COR-L47 (cell line): ENCODE measurements at places on chromosomes 2 and 18.
A peak's percentile ranks its signal among the peaks of the same experiment; 100 is the strongest.

DNA sequence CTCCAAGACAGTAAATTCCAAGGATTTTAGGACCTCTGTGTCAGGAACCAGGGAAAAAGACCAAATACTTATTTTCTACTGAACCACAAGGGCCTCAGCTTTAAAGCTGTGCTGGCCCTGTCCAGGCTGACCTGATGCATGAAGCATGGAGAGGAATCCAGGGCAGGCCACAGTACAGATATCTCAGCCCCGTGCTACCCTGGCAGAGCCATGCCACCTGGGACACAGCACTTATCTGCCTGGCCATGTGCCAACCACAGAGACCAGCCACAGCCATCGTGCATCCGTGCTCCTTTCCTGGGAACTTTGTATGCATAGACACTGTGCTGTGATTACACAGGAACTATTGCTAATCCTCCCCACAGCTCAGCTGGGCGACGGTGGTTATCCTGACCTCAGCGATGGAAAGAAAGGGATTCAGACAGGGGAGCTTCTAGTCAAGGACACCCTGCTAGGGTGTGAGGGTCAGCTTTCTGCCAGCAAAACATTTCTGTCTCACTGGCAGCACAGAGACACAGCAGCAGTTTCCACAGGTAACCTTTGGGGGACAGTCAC lies 687.4 kb upstream of the ID2 start:
- peak; percentile 67 for DNase-seq

GRCh38 chr18:67511840-67512239 lies 4.7 kb downstream of the DSEL start:
- DNase-seq = no peak

DNA sequence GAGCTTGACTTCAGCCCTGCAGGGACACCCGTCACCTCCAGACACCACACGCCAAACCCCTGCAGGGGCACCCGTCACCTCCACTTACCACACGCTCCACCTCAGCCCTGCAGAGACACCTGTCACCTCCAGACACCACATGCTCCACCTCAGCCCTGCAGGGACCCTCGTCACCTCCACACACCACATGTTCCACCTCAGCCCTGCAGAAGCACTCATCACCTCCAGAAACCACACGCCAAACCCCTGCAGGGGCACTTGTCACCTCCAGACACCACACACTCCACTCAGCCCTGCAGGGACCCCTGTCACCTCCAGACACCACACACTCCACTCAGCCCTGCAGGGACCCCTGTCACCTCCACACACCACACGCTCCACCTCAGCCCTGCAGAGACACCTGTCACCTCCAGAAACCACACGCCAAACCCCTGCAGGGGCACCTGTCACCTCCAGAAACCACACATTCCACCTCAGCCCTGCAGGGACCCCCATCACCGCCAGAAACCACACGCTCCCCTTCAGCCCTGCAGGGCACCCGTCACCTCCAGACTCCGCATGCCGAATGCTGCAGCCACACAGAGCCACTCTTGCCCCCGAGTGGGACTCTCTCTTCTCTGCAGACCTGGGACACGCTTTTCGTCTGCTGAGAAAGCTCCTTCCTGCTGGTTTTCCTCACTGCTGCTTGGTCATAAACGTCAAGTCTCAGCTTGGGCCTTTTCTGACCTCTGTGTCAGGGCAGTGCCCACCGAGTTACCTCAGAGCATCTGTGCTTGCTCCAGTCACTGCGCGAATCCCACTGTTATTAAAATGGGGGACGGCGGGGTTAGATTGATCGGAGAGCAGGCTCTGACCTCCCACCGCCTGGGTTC lies 77.5 kb upstream of the SALL3 start:
- no peak for DNase-seq

DNA sequence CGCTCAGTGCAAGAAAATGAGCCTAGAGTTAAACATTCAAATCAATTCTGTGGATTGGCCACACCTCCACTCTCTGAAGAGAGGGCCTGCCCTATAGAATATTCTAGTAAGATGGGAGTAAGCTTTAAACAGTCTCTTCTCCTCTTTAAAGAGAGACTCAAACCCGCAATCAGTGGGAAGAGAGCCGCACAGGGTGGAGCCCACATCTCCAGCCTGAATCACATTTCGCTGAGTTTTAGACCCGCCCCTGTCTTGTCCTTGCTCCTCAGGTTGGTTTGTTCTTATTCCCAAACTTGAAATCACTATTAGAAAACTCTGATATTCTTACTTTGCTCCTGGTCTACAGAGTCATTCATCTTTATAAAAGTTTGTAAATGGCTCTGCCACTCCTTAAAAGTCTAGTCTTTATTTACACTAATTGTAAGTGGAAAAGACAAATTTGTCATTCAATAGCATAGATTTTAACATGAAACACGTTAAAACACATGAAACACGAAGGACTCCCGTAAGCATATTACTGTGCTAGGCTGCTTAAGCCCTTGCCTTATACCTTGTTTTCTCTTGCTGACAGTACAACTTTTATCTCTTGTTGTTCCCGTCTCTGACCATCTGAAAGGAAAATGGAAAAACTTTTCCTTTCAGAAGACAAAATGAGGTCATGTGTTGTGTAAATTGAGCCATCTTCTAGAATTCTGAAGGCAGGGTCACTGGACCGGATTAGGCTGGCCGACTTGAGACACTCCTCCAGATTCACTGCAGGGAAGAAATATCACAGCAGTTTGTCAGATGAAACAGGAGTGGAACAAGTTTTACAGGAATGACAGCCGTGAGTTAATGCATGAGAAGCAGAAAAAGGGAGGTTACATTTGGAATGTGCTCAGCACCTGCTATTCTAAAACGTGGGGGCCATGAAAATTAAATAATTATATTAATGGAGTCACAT lies 5.6 kb downstream of the DSC1 start:
- no peak for DNase-seq

DNA sequence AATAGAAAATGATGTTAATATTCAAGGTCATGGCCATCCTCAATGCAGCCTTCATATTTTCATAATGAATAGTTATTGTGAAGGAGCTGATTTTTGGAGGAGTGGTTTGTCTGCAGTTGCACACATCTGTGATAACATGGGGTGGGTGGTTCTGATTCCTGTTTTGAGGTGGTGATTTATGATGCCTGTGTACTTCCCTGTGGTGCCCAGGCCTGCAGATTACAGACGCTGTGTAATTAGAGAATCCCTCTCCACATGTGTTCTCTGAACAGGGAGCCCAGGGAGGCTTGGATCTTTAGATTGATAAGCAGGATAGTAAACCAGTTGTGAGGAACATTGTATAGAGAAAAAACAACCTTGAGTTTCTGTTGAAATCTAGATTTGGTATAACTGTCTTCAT lies 117.5 kb downstream of the AGAP1 start:
- DNase-seq = peak; percentile 77

GRCh38 chr2:150485114-150485870 lies 2.2 kb downstream of the RND3 start:
- peak; percentile 84 for DNase-seq

DNA sequence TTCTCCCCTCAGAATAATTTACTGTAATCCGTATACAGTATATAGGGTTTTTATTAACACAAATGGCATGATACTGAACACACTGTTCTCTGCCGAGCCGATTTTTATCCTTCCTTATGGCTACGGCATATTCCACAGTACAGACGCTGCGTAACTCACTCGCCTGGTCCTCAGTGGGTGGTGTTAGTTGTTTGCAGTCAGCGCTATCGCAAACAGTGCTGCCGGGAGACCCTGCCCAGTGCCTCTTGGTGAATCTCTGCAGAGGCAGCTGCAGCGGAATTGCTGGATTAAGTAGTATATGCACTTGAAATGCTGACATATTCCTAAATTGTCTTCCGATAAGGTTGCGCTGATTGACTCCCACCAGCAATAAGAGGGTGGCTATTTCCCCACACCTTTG lies 73.9 kb downstream of the MARCO start:
- DNase-seq = no peak

GRCh38 chr18:68121308-68121707 lies 593.6 kb downstream of the TMX3 start:
- DNase-seq = no peak

DNA sequence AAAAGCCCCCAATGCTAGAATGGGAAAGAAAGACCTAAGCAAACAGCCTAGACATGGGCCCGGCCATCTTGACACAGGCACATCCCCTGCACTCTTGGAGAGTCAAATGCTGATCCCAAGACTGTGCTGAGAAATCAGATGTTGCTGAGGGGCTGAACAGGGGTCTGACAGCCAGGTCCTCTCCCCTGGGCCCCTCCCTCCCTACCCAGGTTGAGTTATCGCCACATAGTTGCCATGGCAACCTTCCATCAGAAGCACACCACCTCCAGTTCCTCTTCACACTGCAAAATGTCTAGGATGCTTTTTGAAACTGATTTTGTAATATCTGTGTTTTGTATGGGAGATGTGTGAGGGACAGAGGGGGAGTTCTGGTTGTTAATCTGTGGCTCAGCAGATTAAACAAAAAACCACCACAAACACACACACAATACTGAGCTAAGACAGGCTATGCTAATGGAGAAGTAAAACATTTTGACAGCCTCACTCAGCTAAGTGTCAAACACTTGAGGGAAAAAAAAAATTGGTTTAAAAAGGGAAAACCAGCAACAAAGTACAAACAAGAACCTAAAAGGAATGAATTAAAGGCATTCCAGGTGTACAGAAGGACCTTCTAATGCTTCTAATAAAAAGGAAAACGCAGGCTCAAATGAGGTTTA lies 88.2 kb downstream of the TMEM163 start:
- DNase-seq = no peak
